ENCODE measurements at places on chromosomes 16 and 17.
A peak's percentile ranks its signal among the peaks of the same experiment; 100 is the strongest.

DNA sequence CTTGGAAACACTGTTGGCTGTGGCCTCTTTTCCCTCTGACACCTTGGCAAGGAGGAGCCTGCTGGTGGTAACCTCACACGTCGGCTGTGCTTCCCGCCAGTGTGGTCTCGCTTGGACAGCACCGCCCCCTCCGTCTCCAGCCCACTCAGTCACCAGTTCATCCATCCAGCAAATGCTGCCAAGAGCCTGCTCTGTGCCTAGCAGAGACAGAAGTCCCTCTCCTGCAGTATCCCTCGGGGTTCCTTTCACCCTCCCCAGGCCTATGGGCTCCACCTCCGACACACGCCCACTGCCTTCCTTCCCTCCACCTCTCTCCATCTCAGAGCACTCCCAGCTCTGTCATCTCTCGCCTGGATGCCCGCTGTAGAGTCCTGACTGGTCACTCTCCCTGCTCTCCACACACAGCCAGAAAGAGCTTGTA is 12.3 kb downstream of the CACNG4 start:
- DNase-seq = no peak

GRCh38 chr16:74153773-74154172 is 142.8 kb upstream of the PSMD7 start:
- no peak for DNase-seq

DNA sequence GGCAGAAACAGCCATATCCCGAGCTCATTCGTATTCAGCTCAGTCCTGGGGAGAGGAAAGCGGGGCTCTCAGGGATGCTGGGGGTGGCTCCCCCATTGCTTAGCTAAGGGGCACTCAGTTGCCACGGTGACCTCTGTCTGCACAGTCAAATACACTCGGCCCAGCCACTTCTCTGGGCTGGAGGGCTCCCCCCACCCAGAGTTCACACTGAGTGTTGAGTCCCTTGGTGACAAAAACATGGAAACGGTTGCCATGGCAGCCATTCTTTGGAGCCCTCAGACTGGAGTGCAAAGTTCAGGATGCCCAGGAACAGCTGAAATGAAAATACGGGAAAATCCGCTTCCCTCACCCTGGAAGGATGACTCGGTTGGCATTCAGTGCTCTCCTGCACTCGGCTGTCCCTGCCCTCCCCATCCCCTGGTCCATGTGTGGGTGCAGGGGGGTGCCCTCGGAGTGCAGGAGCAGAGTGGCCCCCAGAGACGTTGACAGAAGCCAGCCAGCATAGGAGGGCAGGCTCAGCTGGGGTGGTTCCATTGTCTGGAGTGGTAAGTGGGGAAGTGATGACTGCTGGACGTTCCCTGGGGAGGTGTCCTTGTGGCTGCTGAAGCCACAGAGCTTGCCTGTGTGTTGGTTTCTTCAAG is 216.5 kb downstream of the NTN1 start:
- no peak for DNase-seq

DNA sequence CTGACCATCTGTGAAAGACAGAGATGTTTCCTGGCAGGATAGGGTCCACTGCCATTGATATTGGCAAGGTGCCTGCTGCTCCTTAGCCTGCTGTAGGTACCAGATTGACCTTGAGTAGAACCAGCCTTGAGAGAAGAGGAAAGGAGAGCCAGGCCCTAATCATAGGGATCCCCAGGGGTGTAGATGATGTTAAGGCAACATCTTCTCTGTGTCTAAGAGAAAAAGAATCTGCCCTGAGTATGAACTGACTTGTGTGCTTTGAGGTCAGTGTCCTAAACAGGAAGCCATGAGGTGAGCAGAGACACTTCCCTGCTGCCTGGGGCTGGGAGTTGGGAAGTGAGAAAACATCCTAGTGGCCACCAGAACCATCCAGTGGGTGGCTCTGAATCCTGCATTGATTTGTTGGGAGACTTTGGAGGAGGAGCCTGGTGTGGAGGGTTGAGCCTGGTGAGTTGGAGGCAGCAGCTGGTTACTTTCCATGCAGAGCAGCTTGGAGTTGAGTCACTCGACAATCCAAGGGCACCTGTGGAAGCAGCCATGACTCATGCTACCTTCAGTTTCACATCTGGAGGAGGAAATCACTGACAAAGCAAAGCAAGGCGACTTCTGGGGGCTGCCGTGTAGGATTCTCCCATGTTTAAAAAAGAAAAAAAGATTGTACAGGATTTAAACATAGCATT is 47.8 kb downstream of the BMERB1 start:
- DNase-seq = peak; percentile 9

- no peak for DNase-seq
These were observed 11.3 kb upstream of the SLC39A11 start for GRCh38 chr17:73103641-73104335.

GRCh38 chr17:81456091-81456490 is 56.5 kb downstream of the ACTG1 start:
- DNase-seq = no peak

DNA sequence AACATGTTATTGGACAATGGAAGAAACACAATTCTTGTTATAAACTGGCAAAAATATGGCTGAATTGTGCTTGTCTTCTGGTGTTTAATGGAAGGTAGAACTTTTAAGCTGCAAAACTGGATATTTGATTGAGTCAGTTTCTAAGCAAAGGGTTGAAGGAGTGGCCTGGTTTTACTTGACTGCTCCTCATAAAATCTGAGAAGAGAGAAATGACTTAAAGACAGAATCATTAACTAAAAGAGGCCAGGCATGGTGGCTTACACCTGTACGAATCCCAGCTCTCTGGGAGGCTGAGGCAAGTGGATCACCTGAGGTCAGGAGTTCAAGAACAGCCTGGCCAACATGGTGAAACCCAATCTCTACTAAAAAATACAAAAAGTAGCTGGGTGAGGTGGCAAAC is 770.7 kb downstream of the CDH11 start:
- no peak for DNase-seq

DNA sequence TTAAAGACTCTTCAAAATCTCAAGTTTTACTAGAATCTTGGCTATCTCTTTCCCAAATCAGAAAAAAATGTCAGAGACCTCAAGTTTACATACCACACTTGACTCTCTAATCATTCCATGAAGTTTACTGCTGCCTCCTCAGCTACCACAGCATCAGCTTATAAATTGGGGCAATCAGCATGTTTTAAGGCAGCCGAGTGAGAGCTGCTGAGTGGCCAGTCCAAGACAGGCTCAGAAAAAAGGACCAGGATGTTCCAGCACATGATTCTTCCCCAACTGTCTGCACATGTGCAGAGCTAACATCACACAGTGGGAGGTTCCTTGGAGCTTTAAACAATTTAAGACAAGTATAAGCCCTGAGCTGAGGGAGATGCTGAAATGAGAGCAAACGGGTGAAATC is 140.6 kb upstream of the NUDT7 start:
- no peak for DNase-seq

DNA sequence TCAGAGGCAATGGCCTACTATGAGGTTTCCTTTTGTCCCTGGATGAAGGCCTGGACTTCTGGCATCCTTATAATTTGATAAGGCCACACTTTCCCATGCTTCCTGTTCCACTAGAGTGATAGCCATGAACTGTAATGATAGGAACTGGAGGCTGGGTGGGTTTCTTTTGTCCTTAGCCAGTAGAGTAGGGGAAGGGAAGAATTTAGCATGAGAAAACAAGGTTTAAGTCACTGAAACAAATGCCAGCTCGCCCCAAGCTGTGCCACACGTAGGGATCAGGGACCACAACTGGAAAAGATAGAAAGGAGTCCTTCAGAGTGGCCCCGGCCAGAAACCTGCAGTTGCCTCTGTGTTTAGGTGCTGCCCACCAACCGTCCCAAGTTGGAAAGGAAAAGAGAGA is 80.9 kb upstream of the C17orf78 start:
- DNase-seq = no peak

DNA sequence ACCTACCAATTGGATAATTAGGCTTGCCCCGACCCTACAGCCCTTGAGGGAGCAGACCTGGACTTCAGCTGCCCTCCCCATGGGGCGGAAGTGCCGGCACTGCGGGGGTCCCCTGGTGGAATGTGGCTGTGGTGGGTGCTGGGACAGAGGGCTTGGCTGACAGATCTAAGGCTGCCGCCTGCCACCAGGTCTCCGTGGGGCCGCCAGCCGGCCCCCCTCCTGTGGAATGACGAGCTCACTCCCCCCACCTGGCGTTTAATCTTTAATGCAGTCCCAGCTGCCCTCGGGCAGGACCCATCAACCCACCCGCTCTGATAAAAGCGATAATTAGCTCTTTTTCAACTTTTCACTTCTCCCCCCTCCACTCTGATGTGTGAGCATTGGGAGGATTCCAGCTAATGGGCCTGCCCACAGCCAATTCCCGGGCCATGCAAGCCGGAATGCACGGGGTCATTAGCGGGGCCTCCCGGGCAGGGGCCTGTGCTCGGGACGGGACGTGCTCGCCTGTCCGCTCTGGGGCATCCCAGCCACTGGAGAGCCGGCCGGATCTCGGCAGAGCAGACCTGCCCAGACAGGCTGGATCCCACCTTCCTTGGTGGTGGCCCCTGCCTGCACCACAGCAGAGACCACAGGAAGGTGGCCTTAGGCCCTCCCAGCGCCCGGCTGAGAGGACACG is 28.3 kb upstream of the GOSR2 start:
- no peak for DNase-seq

Measured in stimulated activated CD4-positive, alpha-beta T cell treated with anti-CD3 and anti-CD28 coated beads, Interleukin-12 subunit alpha, Interleukin-12 subunit beta, amount 100 ng/mL, for 24 hours (primary cell).